Heart right ventricle (tissue), 16 donors: ENCODE measurements at places on chromosomes 1 and 21. TPM values are rescaled to one million over a fixed set of nuclear protein-coding genes. Genes with fewer than 3 reads are reported as not detected.

- DNase-seq = no peak
Measured at GRCh38 chr1:166933633-166934032, 41.7 kb downstream of the ILDR2 start.

DNA sequence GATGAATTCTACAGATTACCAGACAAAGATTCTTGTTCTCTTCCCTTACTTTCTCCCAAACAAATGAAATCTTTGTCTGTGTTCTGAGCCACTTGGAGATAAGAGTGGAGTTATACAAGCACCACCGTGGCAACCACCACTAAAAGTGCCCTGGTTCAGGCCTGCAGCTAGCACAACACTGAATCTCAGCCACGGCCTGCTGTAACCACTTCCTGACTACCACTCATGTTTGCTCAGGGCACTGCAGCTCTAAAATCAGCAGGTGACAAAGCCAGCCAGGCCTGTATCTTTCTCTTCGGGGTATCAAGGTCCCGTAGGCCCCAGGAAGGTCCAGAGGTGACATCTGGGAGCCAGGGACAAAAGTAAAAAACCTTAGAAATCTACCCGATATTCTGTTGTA lies 3.2 kb upstream of the OR2T6 start:
- no peak for DNase-seq

Gene ARHGAP30
- polyA plus RNA-seq = 1.4 TPM

Gene CD1B
- polyA plus RNA-seq = not detected

GRCh38 chr1:20233394-20233793 lies 47.1 kb upstream of the PLA2G2C start:
- no peak for DNase-seq

DNA sequence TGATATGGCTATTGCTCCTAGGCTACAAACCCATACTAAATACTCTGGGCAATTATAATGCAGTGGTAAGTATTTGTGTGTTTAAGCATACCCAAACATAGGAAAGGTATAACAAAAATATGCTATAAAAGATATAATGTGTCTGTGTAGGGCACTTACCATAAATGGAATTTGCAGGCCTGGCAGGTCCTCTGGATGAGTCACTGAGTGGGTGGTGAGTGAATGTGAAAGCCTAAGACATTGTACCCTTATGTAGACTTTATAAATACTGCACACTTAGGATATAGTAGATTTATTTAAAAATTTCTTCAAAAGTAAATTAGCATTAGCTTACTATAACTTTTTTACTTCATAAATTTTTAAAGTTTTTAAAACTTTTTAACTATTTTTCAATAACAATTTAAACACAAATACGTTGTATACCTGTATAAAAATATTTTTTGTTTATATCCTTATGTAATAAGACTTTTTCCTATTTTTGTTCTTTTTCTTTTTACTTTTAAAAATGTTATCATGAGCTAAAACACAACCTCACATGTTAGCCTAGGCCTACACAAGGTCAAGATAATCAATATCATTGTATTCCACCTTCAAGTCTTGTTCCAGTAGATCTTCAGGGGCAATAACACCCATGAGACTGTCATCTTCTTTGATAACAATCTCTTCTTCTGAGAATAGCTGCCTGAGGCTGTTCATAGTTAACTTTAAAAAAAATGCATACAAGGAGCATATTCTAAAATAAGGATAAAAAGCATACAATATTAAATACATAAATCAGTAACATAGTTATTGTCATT lies 306.3 kb upstream of the RGS18 start:
- no peak for DNase-seq

GRCh38 chr1:215228193-215228592 lies 145.7 kb downstream of the KCNK2 start:
- no peak for DNase-seq

GRCh38 chr1:16944038-16944437 lies 22.3 kb downstream of the CROCC start:
- no peak for DNase-seq

Gene CR1
- 0.15 TPM for polyA plus RNA-seq

- DNase-seq = no peak
Measured at GRCh38 chr1:46489169-46489637, 433 bp upstream of the DMBX1 start.

Gene TNFRSF1B
- 11.9 TPM for polyA plus RNA-seq

DNA sequence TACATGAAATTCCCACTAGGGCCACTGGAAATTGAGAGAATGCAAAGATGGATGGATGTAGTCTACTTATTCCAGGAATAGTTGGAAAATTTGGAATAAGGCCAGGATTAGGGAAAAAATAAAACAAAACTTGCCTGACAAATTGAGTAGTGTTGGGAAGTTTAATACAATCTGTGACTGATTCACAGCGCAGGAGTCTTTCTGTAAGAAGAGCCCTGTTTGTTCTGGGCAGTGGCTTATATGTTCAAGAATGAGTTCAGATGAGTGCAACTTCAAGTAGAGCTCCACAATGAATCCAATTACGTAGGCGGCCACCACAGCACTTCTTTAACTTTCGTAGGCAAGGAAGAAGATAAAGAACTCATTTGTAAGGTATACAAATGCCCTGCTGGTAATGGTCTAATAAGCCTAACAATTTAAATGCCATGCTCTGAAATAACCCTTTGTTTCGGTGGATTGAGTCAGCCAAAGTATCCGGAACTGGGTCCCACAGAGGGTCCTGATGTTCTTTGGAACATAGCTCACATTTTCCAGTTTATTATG lies 47.1 kb upstream of the KCNE1 start:
- DNase-seq = no peak

Gene FMO2
- polyA plus RNA-seq = 7.6 TPM

Gene LCE1C
- polyA plus RNA-seq = not detected

Gene AMY1A
- not detected for polyA plus RNA-seq

DNA sequence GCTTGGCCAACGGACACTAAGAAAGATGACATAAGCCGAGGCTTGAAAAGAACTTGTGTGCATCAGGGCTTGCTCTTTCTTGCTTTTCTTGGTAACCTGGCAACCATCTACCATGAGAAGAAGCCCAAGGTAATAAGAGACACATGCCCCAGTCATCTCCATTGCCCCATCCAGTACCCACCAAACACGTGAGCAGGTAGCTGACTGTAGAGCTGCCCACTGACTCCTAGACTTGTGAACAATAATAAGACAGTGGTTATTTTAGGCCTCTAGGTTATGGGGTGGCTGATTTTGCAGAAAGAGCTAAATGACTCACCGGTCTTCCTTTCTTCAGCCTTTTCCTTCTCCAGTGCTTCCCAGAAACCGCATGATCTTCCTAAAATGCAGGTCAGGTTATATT lies 105.0 kb upstream of the JUN start:
- DNase-seq = no peak

DNA sequence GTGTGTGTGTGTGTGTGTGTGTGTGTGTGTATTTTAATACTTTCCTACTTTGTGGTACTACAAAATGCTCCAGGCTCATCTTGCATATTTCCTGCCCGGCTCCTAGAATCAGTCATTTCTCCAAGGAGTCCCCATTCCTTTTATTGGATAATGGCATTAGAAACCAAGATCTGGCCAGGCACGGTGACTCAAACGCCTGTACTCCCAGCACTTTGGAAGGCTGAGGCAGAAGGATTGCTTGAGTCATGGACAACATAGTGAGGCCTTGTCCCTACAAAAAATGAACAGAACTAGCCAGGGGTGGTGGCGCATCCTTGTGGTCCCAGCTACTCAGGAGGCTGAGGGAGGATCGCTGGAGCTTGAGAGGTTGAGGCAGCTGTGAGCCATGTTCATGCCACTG lies 20.3 kb downstream of the EPB41 start:
- no peak for DNase-seq

Gene ALPL
- polyA plus RNA-seq = 21.1 TPM

Gene PGLYRP4
- not detected for polyA plus RNA-seq

- DNase-seq = no peak
Measured at GRCh38 chr1:164589961-164590507, 31.1 kb downstream of the PBX1 start.

DNA sequence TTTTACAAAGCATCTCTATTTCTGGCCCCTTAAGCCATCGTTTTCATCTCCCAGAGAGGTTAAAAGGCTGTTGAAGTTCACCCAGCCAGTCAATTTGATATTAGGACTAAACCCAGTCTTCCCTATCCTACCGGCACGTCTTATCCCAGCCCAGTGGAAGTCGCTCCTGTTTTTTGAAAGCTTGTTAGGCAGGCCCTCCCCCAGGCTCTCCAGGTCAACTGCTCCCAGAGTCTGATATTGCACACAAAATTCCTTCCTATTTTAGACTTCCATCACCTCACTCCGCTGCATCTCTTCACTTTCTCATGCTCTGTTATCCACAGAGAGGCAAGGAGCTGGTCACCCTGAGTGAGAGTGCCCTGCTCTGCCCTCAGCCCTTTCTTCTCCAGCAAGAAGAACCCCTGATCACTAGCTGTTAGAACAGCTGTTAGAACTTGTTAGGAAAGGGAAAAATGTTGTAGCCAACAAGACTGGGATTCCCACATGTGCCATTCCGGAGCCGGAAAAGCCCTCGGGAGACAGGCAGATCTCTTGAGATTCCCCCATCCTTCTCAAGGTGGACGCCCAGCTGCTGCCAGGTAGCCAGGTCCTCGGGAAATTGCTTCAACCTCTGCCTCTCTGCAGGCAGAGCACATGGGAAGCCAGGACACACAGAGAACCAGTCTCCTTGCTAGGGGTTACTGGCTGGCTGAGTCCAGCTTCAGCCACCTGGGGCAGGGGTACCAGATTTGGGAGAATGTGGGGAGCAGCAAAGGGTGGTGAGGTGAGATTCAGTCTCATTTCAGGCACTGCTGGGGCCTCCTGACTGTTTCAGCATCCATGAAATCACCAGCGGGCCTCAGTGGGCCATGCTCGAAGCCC lies 25.7 kb downstream of the PLXNA2 start:
- DNase-seq = no peak

DNA sequence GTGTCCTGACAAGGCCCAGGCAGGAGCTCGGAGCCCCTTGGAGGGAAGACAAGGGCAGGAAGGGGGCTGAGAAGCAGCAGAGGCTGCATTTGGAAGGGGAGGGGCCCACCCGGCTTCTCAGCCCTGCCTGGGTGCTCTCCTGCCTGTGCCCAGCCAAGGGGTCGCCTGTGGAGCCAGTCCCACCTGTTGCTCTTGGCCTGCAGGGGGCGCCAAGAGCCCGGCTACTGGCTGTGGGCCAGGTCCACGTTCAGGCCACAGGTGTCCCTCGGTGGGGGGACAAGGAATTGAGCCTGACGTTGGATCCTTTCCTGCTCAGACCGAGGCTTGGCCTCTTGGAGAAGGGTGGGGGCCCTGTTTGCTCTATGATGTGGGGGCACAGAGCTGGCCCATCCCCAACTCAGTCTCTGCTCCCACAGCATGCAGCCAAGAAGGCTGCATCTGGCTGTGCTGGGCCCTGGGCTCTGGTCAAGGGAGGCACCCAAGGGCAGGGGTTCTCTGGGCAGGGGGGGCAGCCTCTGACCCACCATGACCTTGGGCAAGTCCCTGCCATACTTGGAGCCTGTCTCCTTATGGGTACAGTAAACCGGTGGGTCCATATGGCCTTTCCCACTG lies 10.9 kb downstream of the WNT4 start:
- DNase-seq = no peak

DNA sequence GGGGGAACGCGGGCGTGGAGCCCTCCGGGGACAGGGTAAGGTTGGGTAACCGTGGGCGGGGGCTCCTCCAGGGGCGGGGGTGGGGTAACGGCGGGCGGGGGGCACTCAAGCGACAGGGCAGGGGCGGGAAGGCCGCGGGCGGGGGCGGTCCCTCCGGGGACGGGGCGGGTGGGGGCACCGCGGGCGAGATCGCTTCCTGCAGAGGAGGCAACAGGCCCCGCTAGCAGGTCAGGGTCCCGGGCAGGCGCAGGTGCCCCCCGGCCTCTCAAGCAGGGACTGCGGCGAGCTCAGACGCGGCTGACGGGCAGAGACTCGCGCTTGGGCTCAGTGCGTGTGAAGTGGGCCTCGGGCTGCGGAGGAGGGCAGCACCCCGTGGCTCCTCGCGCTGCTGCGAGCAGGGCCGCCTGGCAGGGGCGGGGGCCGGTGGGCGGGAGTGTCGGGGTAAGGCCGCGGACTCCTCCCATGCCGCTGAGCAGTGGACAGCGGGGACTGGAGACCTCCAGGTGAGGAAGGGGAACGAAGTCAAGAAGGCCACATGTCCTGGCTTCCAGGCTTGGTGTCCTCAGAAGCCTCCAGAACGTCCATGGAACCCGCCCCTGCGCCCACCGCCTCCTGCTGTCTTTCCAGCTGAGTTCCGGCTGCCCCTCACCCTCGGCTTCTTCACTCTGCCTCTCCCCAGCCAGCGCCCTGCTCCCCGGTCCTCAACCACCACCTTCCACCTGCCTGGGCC lies 627 bp upstream of the GNB1 start:
- DNase-seq = peak; percentile 84
